Thoracic aorta (tissue), 2 donors: ENCODE measurements at places on chromosomes 1 and 21.

GRCh38 chr1:18890706-18891425, 11.5 kb downstream of the ALDH4A1 start:
- DNase-seq, result no peak

DNA sequence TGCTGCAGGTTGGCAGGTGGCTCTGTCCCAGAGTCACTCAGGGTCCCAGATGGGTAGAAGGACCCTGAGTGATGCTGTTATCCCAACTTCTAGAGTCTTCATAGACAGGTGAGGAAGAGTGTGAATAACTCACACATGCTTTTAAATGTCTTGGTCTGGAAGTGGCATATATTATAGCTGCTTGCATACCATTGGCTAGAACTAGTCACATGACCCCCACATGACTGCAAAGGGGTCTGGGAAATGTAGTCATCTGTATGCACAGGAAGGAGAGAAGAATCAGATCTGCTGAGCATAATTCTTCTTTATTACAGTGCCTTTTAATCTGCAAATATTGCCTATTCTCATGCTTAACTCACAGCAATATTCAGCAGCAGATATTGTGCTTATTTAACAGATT, 28.2 kb upstream of the KLHDC7A start:
- no peak for DNase-seq

DNA sequence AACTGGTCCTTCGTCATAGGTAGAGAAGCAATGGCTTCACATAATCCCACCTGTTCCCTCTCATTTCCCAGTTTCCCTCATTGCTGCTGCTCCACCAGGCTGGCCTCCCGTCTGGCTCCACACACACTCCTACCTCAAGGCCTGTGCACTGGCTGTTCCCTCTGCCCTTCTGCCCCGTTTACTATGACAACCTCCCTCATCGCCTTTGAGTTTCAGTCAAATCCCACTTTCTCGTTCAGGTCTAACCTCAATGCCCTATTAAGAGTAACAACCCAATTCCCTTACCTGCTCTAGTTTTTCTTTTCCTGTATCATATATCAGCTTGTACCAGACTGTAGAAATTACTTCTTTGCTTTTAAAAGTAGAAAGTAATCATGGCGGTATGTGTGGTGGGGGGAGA, 589.7 kb downstream of the SMYD3 start:
- DNase-seq, result no peak

GRCh38 chr1:23403038-23403336, 21.6 kb downstream of the TCEA3 start:
- DNase-seq, result no peak

GRCh38 chr1:225653463-225654276, 747 bp upstream of the ENAH start:
- DNase-seq, result peak; percentile 48

DNA sequence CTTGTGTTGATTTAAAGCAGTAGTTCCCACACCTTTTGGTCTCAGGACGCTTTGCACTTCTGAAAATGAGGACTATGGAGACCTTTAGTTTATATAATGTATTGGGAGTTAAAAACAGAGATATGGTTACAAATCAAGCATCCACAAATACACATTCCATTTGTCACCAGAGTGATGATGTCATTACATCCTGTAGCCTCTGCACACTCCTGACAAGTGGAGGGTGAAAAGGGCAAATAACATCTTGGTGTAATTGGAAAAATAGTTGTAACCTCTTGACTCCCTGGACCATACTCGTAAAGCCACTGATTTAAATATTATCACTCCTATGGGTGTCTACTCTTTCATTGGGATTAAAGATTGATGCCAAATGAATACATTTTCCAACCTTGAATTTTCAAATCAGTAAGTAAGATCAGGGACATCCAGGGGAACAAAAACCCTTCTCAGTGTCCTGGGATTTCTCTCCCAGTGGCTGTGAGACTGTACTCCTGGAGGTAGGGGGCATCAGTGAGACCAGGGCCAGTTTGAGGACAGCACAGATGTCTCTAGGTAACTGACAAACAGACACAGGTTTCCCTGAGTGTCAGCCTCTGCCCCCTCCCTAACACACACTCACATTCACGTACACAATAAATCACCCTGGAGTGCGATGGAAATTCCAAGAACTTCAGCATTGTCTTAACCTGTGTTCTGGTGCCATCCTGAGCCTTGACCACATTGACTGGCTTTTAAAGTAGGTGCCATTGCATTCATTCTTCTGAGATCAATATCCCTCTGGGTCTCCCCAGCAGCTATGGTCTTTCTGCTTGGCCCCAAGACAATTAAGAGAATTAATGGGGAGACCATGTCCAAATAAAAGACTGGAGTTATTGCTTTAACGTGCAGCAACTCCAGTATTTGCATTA, 63.0 kb downstream of the NR5A2 start:
- no peak for DNase-seq

DNA sequence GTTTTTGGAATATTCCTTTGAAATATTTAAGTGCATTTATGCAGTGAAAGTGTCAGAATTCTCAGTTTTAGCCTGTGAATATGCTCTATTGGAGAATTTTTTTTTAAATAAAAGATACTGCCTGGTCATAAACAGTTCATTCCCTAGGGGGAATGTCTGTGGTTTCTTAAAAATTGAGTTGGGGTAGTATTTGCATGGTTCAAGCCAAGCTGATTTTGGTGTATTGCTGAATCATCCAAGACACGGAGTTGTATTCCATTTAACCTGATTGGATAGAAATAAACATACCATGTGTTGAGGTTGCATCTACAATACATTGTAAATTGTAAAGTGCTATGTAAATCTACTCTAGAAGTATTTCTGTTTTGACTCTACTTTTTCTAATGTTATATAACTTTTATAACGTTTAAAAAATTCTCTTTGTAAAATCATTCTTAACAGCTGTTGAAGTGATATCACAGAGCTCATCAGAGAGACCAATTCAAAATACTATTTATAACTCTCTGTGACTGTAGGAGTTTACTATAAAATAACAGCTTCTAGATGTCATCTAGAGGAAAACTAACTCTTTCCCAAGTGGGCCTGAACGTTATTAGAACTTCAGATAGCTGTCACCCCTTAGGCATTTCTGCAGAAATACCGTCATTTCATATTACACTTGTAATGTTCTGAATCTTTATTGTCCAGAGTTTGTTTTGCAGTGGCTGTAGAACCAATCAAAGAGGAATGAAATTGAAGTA, 199.1 kb downstream of the USP25 start:
- DNase-seq, result no peak

GRCh38 chr1:151994956-151995355, 1.3 kb upstream of the S100A10 start:
- peak; percentile 50 for DNase-seq
